ENCODE measurements at places on chromosomes 13 and 19.

- no peak for DNase-seq
Observed at GRCh38 chr19:30587869-30588268, 215.7 kb downstream of the ZNF536 start.

- DNase-seq, result no peak
Observed at GRCh38 chr13:42929886-42930535, 62.0 kb downstream of the EPSTI1 start.

DNA sequence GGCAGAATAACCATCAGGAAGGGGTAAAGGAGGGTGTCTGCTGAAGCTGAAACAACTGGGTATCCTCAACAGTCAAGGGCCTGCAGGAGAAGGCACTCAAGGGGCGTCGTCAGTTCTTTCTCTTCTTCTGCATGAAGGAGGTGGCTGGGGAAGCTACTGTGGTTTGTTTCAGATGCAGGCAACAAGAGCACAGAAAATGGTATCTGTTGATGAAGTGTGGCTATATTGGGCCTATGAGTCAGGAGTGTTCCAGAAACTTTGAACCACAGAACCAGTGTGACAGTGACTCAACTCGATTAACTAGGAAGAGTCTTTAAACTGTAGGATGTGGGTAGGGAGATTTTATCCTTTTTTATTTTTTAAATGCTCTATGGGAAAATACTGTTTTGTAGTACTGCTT, 686.3 kb downstream of the FGF9 start:
- no peak for DNase-seq

DNA sequence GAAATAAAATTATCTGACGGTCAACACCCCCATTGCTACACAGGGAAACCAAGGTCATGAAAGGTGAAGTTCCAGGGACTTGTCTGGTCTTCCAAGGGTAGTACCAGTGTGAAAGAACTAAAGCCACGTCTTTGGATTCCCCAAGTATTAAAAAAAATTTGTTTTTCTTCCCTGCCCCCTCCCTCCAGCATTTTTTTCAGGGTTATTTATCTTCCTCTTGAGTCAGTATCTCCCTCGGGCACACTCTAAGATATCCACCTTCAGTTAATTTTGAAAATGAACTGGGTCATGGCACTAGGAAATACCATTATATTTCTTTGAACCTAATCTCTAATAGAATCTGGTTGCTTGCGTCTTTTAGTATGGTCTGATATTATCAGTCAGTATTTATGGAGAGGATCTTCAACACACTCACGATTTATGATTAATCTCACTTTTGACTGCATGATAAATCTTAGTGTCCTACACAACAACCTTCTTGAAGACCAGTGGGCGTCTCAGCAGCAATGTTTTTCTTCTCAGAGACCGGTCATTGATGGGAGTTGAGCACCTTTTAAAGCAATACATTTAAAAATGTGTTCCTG, 9.1 kb downstream of the ATP8A2 start:
- no peak for DNase-seq

DNA sequence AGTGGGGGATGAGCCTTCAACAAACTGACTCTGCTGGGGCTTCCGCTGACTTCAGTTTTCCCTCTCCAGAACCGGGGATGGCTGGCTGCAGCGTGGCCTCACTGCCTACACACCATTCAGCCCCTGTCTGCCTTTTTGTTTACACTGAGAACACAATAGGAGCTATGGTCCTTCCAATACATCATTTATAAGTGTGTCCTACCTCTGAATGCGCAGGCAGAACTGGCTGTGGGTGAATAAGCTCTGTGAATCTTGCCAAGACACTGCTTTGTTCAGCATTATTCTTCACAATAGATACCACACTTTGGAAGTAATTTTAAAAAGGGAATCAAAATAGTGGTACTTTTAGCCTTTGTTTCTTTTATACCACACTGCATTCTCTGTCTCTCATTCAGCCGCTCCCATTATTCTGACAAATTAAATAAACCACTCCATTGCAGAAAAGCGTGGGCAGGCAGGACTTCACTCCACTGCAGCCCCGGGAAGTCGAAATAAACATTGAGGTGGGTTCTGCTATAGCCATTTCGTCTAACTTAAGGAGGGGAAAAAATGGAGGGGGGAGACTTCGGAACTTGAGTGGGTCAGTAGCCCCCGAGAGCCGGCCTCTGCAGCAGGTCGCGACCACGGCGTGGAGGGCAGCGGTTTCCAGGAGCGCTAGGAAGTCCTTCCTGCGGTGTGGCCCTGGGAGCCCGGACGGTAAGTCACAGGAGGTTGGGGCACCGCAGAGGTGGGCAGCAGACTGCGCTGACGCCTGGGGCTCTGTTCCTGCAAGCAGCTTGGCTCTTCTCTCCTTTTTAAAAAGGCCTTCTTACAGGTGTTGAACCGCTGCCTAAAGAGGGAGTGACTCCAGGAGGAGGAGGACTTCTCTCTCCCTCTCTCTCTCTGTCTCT, 94.8 kb upstream of the SOX1 start:
- DNase-seq, result no peak

DNA sequence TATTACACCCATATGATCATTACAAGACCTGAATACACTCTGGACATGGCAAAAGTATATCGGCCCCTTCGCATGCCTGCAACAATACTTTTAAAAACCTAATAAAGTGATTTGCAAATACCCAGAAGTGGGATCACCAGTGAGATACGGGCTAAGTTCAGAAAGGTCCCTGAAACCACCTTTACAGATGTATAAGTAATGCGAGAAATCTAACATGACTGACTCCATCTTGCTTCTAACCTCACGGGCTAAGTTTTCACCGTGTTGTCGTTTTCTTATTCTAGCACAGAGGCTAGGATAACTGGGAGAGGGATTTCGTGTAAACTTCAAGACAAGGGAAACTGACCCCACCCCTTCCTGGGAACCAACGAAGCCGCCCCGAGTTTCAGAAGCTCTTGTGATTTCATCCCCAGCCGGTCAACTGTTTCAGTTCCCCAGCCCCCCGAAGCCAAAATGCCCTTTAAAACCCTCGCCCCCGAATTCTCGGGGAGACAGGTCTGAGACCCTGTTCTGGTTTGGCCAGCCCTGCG, 703 bp downstream of the NEK3 start:
- DNase-seq, result no peak

Measured in activated naive CD8-positive, alpha-beta T cell treated with anti-CD3 and anti-CD28 coated beads, Interleukin-2, amount 50 U/mL, for 16 hours (primary cell).